ENCODE measurements at places on chromosomes 12 and 14.

GRCh38 chr12:113980537-113981337 is 14.6 kb upstream of the RBM19 start:
- DNase-seq, result peak; percentile 44

DNA sequence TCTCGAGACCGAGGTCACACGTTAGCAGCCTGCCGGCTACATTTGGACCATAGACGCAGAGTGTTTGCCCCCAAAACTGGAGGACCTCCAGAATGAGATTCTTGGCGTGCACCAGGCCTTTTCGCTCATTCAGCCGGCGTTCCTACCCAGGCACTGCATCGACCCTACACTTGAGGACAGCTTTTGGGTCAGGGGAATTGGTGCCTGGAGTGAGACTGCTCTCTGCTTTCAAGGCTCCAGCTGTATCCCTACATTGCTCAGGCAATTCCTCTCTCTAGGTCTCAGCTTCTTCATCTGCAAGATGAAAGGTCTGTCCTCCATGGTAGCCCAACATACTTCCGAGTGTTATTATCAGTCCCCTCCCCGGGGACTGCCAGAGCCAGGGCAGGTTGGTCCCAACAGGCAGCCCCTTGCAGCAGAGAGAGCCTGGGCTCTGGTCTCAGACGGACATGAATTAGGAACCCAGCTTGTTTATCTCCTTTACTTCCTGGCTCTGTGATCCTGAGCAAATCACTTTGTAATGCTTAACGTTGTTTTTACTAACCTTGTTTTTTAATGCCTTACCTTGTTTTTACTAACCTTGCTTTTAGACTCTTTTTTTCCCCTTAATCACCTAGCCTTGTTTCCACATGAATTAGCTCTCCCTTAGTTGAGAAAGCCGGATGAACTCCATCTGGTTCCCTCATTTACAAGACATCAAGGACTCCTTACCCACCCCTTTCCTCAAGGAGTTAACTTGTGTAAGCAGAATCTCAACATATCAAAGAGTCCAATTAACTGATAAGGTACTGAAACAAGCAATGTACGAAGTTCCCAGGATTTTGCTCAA is 892 bp downstream of the TCHP start:
- peak; percentile 41 for DNase-seq

- DNase-seq, result no peak
Observed at GRCh38 chr12:105843561-105843960, 295.2 kb downstream of the NUAK1 start.

- no peak for DNase-seq
Observed at GRCh38 chr12:9702255-9702654, 30.6 kb downstream of the CLECL1 start.

- DNase-seq, result no peak
Observed at GRCh38 chr14:75273272-75274049, 5.2 kb upstream of the FOS start.

DNA sequence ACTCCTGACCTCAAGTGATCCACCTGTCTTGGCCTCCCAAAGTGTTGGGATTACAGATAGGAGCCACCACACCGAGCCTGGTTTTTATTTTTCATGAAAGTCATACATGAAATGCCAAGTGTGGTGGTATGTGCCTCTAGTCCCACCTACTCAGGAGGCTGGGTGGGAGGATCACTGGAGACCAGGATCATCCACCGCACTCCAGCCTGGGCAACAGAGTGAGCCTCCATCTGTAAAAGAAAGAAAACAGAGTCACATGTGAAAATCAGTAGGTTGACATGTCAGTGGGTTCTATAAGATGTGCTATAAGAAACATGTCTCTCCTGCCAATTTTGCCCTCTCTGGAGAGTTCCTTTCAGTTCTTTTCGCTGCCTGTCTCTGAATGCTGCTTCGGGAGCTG is 28.2 kb downstream of the ANKRD9 start:
- no peak for DNase-seq

DNA sequence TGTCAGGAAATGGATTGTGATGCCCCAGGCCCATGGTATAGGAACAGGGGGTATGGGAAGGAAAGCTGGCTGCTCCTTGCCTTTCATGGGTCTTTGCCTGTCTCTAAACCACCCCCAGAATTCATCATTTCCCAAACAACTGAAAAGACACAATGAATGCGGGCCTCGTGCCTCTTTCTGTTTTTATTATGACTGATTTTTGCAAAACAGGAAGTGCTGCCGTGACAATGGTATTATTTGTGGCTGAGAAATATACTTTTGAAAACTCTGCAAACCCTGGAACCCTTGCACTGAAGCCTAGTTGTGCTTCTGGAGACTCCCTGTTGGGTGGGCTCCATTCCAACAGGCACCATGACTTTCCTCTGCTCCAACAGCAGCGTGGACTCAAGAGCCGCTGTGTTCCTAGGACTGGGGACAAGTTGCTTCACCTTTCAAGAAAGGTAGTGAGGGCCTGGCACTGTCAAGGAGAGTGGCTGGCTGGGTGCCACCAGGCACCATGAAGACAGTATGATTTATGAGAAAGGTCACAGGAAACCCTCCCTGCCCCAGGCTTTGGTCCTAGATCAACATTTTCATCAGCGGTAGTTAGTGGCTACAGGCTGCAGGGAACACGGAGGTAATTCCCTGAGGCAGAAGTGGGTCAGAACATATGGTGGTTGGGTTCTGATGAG is 4.8 kb upstream of the DGLUCY start:
- DNase-seq, result no peak

- peak; percentile 39 for DNase-seq
Observed at GRCh38 chr14:72451054-72451972, 442.6 kb downstream of the DPF3 start.

GRCh38 chr14:22497144-22497423 is 91.9 kb downstream of the DAD1 start:
- DNase-seq, result no peak

GRCh38 chr14:95157048-95157326 is 342 bp downstream of the DICER1 start:
- no peak for DNase-seq

DNA sequence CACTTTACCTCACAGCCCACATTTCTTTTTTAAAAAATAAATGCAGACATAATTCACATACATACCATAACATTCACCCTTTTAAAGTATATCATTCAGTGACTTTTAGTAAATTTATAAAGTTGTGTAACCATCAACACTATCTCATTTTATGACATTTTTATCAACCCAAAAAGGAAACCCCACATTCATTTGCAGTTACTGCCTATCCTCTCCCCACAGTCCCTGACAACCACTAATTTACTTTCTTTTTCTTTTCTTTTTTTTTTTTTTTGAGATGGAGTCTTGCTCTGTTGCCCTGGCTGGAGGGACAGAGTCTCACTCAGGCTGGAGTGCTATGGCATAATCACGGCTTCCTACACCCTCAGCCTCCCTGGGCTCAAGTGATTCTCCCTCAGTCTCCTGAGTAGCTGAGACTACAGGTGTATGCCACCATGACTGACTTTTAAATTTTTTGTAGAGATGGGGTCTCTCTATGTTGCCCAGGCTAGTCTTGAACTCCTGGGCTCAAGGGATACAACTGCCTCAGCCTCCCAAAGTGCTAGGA is 1.5 kb upstream of the EP400 start:
- no peak for DNase-seq

GRCh38 chr12:93970900-93971688 is 177.3 kb upstream of the PLXNC1 start:
- DNase-seq, result no peak

- no peak for DNase-seq
Observed at GRCh38 chr14:83269583-83269982, 1735.9 kb upstream of the SEL1L start.

- no peak for DNase-seq
Observed at GRCh38 chr14:102461490-102462338, 47.9 kb downstream of the ANKRD9 start.

- DNase-seq, result no peak
Observed at GRCh38 chr14:34605461-34605860, 24.5 kb downstream of the SNX6 start.

DNA sequence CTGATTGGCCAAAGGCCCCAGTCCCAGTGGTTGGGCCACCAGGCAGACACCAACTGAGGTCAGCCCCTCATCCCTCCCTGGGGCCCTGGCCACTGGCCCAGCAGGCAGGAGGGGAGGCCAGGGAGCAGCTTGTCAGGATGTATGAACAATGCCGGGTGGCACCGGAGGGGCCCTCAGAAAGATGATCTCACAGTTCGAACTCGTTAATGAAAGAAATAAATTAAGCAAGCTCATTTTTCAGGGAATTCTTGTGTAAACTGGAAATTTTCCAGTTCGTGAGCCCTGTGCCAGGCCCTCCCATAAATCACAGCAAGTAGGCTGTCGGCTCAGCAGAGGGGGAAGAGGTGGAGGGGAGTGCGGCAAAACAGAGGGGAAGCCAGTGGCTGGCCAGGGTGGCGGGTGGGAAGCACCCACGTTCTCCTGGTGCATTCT is 177.0 kb upstream of the VASH1 start:
- peak; percentile 35 for DNase-seq

DNA sequence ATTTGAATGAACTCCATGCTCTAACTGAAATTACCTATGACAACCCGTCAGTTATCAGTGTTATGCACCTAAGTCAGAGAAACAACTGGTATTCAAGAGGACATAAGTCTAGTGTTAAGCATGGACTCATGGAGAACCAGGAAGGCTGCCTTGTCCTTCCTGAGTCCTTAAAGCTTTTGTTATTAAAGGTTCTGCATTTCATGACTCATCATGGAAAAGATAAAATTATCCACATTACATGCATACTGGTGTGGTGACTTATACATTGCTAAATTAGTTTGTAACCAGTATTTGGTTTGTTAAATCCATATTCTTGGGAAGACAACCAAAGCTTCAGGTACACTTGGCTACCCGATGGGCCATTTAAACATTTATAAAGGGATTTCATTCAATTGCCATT is 6.5 kb upstream of the OR4E1 start:
- no peak for DNase-seq

GRCh38 chr14:36529062-36529461 is 9.0 kb upstream of the NKX2-1 start:
- DNase-seq, result no peak

DNA sequence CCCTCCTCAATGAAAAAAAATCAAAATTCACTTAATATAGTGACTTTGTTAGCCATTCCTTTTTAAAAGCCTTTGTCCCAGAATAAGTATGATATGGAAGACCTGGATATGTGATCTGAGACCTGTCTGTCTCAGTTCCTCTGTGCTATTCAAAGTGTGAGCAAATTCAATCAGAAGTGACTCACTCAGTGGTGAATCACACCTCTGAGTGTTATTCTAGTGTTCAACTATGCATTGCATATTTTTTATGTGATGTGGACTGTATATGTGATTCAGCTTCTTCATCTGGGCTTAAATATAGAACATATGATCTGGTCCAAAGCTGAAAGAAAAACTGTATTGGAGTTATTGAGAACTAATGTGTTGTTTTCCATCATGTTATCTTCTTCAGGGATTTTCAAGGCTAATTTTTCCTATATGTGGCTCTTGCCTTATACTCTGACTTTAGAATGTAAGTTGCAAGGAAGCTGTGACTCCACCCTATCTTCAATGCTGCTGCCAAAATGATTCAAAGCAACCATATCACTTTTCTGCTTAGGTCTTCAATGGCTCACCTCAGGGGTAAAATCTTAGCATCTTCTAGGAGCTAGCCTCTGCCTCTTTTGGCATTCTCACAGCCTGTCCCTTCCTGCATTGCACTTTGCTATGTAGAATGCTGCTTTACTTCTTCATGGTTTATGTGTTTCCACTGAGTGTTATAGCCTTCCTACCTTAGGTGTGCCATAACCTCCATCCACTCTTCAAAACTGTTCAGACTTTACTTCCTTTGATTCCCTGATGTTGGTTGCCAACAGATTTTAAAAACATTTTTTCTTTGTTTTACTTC is 169.8 kb downstream of the OTOGL start:
- no peak for DNase-seq

DNA sequence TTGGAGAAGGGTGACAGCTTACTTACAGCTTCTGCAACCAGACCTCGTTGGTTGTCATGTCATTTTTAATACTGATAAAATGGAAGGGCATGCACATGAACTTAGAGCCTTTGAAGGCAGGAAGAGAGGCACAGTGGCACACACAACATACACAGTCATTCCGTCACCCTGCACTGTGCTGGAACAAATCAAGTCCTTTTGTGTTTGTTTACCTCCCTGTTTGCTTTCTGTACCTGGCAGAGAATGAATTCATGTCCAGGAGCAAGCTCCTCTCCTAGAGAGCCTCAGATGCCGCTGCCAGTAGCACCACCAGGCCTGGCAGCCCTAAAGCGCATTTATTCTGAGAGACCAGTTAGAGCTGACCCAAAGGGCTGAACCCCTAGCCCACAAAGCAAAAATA is 460.3 kb downstream of the EGLN3 start:
- DNase-seq, result no peak

DNA sequence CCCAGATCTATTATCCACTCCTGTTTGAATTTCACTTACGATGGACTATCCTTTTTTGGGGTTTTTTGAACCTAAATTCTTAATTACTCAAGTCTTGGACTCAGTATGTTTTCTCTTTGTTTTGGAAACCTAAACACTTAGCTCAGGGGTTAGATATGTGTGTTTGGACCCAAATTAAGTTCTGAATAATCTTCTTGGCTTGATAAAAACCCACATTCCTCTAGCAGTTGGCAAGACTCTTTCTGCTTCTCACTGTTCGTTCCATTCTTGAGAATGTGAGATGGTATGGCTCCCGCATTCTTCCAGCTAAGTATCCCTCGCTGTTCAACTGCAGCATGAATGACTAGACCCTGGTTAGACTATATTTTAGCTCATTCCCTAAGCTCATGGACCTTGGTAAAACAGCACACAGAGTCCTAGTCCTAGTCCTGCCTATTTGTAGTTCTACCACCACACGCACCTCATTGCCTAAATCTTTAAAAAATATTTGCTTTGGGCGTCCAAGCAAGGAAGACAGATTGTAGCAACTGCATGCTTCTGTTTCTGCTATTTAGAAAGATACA is 860.0 kb downstream of the RPS29 start:
- DNase-seq, result no peak

GRCh38 chr12:44960423-44960822 is 84.3 kb upstream of the NELL2 start:
- DNase-seq, result no peak

DNA sequence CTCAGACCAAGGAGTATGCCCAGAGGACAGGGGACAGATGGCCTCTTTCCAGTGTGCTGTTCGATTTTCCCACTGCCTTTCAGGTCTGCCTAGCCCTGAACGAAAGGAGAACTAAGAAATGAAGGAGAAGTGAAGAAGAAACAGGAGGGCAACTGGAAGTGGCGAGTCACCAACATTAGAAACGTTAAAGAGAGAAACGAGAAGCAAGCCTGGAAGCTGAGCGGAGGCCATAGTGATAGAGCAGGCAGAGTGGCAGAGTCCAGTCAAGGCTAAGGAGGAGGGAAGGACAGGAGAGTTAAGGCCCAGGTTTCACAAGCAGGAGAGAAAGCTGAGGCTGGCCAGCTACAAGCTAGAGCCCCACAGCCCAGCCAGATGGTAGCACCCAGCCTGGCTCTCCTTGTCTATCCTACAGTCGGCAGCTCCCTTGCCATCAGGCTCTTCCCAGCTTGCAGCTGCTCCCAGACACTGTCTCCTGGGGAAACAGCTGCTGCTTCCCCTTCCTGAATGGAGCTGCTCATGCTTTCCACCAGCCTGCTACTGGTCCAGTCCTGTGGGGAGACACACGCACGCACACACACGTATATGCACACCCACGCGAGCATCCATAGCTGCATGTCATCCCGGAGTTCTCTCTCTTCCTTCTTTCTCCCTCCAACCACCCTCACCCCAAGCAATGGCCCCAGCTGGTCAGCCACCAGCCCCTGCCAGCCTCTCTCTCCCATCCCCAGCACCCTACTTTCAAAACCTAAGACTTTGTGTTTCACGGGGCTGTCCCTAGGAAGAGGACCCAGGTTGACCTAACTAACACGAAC is 139.7 kb upstream of the CCND2 start:
- peak; percentile 85 for DNase-seq
